ENCODE measurements at places on chromosomes 1 and 21.
A peak's percentile ranks its signal among the peaks of the same experiment; 100 is the strongest.

GRCh38 chr1:59137276-59137615 lies 159.6 kb upstream of the FGGY start:
- DNase-seq = no peak

DNA sequence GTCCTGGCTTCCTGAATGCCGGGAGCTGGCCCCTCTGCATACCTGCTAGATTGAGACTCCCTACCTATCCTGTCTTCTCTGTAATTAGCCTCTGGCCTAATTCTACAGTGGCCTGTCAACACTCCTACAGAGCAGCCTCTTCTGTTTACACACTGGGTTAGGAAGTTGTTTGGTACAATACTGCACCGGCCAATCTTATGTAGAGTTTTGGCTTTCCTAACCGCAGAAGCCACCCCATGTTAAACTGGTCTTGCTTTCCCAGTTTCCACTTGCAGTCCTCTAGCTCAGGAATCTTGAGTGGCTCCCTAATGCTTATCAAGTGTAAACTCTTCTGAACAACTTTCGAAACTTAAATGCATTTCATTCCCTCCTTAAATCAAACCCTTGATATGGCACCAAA lies 42.8 kb downstream of the DPH5 start:
- no peak for DNase-seq

DNA sequence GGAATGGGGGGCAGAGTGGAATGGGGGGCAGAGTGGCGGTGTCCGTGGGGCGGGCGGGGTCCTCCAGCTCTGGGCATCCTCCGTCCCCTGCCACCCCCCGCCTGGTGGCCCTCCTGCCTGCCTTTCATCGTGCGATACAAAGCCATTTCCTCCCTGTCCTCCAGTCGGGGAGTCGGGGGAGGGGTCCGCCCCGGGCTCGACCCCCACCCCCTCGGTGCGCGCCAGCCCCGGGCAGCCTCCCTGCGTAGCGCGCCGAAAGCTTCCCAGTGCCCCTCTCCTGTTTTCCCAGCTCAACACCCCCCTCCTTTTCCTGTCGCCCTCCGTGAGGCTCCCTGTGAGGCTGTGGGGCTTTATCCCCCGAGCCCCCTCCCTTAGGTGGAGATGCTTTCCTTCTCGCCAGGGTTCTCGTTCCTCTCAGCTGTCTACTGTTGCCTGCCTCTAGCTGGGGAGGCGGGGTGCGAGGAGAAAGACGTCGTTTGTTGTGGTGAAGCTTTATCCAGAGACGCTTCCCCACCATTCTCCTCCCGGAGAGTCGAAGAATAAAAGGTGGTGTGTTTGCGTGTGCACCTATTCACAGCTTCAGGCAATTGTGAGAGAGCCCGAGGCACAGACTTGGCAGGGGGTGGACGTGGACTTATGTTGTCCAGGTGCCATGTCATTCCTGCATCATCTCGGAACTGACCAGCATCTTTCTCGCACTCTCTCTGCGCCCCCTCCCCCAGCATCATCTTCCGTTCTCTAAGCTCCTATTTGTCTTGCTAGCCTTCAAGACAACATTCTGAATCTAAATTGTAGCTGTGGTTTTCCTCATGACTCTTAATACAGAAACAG lies 848 bp downstream of the DNM3 start:
- no peak for DNase-seq

GRCh38 chr1:94993931-94994645 lies 67.2 kb upstream of the CNN3 start:
- DNase-seq = no peak

DNA sequence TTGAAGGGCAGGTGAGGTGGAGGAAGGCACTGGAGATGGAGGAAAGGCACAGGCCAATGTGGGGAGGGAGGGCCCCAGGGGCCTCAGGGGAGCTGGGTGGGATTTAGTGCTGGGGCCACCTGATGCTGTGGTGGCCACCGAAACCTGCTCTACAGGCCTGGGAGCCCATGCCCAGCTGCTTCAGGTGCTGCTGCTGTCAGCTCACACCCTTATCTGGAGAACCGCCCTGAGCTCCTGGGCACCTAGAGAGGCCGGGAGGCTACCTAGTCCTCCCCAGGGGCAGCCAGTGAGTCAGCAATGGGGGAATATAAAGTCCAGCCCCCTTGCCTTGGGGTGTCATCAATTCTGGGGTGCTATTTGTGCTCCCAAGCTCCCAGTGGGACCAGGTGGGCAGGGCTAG lies 12.2 kb downstream of the FAM131C start:
- peak; percentile 30 for DNase-seq

GRCh38 chr1:30788580-30789387 lies 31.2 kb upstream of the LAPTM5 start:
- DNase-seq = no peak

DNA sequence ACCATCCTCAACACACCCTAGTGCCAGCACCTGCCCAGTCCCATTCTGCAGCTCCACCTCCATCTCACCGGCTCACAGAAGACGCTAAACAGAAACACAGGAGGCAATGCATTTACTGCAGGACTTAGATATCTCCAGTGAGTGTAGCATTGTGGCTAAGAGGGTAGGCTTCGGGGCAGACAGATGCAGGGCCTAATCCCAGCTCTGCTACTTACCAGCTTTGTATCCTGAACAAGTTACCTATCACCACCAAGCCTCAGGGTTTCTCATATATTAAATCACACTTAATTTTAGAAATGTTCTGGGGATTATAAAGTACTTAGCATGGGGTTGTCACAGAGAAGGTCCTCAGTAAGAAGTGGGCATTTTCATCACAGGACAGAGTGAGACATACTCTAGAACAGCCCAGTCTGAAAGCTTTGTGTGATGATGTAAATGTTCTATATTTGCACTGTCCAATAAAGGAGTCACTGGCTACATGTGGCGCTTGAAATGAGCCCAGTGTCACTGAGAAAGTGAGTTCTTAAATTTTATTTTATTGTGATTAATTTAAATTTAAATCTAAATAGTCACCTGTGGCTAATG lies 149.3 kb upstream of the C8B start:
- no peak for DNase-seq

- no peak for DNase-seq
Observed at GRCh38 chr1:74057719-74058118, 140.3 kb downstream of the LRRIQ3 start.

DNA sequence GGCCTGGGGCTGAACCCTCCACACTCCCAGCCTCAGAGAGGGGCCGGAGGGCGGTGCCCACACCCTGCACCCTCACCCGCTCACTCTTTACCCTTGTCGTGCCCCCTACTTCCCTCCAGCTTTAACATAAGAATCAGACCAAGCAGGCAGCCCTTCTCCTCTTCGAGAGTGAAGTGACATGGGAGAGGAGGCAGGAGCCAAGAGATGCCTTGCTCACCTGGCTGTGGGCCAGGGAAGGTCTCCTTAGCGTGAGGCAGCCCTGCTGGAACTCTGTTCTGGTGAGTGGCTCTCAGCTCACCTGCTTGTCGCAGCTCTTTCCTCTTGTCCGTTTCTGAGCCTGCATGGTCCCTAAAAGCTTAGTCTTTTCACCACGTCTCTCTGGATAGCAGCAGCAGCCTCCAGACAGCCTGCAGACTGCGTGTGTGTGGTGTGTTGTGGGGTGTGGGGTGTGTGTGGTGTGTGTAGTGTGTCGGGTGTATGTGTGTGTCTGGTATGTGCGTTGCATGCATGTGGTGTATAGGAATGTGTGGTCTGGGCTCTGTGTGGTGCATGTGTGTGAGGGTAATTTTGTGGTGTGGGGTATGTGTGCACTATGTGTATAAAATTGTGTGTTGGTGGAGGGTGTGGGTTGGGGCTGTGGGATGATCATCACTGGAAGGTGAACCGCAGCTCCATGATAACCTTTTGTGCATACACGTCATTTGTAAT lies 86.7 kb downstream of the CCDC185 start:
- DNase-seq = peak; percentile 9

DNA sequence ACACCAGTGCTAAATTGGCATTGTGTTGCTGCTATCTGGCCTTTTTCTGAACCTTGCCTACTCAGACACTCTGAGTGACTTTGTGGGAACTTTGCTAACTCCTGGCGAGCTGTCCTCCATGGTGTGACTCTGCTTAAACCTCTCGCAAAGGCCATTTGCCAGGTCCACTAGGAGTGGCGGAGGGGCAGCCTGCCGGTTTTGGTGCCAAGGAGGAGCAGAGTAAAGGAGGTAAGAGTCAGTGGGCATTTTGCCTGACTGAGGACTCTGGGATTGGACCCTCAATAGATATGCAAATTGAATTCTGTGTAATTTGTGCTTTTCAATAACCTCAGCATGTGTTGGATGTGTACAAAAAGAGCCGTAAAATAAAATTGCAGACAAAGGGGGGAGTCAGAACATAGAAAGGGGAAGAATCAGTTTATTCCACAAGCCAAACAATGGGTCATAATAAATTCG lies 386.6 kb upstream of the NFIA start:
- DNase-seq = no peak

DNA sequence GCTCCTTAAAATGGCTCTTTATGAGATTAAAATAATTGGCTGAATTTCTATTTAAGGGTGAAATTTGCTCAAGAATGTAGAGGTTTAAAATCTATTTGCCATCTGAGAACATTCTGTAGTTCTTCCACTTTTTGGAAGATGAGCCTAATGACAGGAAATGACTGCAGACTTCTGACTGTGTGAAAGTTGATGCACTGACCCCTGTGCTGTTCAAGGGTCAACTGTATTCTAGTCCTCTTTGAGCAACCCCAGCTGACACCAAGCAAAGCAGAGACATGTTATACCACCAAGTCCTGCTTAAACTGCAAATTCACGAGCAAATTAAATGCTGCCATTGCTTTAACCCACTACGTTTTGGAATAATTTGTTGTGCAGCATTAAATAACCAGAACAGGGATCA lies 26.6 kb downstream of the DDAH1 start:
- no peak for DNase-seq

DNA sequence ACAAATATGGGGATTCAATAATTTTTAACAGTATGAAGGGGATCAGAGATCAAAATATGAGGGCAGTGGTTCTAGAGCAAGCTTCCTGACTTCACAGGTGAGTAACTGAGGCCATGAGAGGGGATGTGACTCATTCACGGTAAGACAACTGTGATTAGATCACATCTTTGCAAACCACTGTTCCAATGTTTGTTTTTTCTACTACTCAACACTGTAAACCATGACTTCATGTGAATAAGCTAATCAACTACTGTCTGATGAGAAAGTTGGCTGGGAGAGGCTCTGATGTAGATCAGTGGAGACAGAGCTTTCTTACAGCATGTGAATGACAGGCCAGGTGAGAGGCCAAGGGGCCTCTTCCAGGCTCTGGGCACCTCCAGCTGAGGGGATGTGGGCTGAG lies 84.7 kb downstream of the BRINP2 start:
- DNase-seq = no peak

DNA sequence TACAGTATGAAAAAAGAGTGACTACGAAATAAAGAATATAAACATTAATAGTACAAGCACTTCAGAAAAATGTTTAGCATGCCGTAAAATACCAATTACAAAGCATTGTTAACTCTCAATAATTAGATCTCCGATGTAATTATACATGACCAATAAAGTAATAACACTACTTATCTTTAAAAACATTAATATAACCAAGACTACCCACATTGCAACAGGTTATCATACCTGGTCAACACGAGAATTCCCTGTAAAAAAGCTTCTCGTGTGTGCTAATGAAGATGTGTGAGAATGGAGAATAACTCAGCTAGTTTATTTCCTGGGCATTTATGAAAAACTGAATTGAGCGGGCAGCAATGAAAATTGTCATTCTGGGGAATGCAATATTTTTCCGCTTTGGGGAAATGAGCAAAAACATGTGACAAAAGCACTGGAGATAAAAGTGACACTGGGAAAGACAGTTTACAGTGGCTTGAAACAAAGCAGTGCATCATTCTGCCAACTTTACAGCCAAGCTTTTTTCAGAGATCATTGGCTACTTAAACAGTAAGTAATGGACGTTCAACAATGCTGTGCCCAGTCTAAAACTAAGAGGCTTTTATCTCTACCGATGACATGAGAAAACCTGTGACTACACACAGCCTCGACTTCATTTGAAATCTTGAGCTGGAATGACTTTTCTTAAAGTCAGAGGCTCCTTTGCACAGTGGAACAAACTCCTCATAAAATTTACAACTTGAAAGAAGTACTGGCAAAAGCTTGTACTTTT lies 34.7 kb downstream of the ITPKB start:
- DNase-seq = no peak

GRCh38 chr21:33892853-33893252 lies 22.8 kb downstream of the ATP5PO start:
- DNase-seq = no peak

GRCh38 chr1:205291596-205291995 lies 29.9 kb downstream of the NUAK2 start:
- DNase-seq = no peak

DNA sequence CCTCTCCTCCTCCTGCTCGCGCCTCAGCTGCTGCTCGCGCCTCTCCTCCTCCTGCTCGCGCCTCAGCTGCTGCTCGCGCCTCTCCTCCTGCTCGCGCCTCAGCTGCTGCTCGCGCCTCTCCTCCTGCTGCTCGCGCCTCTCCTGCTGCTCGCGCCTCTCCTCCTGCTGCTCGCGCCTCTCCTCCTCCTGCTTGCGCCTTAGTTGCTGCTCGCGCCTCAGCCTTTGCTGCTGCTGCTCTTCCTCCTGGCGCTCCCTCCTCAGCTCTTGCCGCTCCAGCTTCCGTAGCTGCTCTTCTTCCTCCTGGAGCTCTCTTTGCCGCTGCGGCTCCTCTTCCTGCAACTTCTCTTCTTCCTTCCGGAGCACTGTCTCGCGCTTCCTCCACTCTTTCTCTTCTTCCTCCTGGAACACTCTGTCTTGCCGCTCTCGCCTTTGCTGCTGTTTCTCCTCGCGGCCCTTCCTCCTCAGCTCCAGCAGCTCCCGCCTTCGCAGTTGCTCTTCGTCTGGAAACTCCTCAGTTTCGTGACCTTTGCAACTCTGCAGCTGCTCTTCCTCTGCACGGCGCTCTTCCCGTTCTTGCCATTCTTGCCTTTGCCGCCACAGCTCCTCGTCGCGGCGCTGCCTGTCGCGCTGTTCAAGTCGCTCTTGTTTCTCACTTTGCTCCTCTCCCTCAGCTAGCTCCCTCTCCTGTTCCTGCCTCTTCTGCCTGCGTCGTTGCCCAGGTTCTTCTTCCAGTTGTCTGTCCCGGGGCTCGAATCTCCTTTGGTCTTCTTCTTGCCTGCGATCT lies 3.0 kb downstream of the TCHH start:
- DNase-seq = peak; percentile 17

GRCh38 chr21:46603228-46603627 lies 1.7 kb downstream of the S100B start:
- no peak for DNase-seq

DNA sequence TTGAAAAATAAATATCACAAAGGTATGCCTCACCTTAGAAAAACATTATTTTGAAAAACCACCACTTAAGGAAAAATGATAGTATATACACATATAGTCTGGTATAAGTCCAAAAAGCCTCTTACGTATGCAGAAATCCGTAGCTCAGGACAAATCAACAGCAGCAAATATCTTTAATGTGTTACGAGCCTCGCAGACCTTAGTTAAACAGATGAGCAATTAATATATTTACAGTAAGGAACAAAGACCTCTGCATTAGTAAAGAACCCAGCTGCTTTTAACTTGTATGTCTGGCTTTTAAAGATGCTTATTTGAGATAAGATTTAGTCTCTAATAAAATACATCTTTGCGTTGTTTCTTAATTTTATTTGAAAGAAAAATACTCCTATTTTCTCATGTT lies 79.9 kb upstream of the CHRM3 start:
- no peak for DNase-seq

- peak; percentile 78 for DNase-seq
Observed at GRCh38 chr1:105138458-105138893, 1388.8 kb downstream of the AMY1C start.

Measured in NCI-H2171 (cell line).